T-helper 1 cell (primary cell): ENCODE measurements at places on chromosomes 2 and 18.

- no peak for DNase-seq
These were observed 52.1 kb upstream of the PEX13 start for GRCh38 chr2:60965499-60965785.

GRCh38 chr2:99507937-99508818 lies 18.4 kb upstream of the REV1 start:
- no peak for DNase-seq

GRCh38 chr2:26414311-26414710 lies 12.6 kb downstream of the DRC1 start:
- no peak for DNase-seq

DNA sequence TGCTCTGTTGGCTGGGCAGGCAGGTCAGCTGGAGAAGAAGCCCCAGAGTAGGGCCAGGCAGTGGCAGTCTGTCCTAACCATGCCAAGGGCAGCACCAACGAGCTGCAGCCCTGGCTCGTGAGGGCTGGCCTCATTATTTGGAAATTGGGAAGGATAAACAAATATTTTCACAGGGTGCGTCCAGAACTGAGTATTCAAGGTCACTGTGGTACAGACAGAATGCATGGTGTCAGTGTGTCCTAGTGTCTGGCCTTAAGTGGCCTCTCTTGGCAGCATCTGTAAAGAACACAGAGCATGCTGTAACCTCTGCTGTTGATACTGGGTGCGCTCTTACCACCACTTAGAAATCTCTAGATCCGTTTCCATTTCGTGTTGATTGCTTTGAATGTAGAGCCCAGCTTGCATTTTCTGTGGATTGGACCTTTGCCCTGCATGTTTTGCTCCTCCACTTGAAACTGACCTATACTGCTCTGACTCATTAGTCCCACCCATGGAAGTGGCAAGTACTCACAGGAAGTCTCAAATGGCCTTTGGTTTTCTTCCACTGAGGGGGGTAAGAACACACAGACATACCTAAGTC lies 88.2 kb downstream of the GREB1L start:
- DNase-seq, result no peak

GRCh38 chr2:190507135-190507534 lies 27.4 kb downstream of the NEMP2 start:
- no peak for DNase-seq

GRCh38 chr2:70613521-70613920 lies 59.9 kb upstream of the TGFA start:
- no peak for DNase-seq

DNA sequence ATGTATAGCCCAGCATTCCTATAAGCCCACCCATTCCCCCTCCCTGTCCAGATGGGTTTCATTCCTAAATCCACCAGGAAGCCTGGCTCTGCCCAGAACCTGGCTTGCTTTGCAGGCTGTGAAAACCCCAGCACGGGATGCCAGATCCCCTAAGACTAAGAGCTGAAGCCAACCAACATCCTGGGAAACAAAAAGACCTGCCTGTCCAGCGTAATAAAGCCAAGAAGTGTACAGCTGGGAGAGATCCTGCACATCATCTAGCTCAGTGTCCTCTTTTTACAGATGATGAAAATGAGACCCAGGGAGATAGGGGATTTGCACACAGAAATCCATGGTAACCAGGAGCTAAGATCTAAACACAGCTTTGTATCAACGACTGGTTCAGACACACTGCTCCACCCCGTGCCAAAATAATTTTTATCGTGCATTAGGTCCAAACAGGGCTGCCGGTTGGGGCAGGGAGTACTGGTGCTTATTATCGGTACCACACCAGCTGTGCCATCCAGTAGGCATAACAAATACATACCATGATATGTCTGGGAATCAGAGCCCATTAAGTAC lies 2.9 kb downstream of the RND3 start:
- DNase-seq, result no peak

GRCh38 chr2:138779781-138780445 lies at the start of gene NXPH2:
NXPH2 (minus strand) TSS chr2:138780390; CDS start chr2:138780241, 149 bp downstream.
- DNase-seq, result no peak

DNA sequence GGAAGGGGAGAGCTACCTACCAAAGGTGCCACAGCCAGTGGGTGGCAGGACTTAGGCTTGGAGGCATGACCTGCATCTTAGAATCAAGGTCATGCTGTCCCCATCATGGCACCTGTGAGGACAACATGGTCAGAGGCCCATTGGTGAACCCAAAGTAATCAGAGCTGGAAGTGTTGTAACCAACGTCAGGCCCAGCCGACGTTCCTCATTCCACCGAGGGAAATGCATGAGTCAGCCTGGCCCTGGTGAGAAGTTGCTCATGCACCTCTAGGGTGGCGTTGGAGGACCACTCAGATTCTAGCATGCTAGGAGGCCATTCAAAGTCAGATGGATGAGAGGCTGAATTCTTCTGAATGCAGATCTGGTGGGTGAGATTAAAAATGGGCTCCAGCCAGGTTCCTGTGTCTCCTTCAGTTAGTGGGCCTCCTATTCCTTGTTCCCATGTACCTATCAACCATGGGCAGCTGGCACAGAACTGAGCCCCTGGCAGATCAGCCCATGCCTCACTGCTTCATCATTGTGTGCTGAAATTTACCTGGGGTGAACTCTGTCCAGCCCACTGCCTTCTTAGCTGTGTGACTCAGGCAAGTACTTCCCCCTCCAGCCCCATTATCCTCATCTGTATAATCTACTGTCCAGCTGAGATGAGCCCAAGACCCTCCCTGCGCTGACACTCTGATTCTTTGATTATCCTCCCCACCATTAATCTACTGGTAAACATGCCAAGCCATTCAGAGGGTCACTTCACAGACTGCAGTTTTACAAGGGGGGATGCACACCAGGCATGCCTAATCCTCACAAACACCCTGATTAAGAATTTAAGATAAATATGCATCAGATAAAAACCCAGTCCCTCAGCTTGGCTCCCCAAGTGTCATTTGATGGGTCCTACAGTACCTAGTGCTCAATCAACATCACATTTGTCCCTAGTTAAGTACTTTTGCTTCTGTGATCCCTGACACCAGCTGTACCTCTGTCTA lies 14.0 kb downstream of the SLC14A2 start:
- no peak for DNase-seq

GRCh38 chr18:10057894-10058791 lies 144.3 kb downstream of the VAPA start:
- no peak for DNase-seq

DNA sequence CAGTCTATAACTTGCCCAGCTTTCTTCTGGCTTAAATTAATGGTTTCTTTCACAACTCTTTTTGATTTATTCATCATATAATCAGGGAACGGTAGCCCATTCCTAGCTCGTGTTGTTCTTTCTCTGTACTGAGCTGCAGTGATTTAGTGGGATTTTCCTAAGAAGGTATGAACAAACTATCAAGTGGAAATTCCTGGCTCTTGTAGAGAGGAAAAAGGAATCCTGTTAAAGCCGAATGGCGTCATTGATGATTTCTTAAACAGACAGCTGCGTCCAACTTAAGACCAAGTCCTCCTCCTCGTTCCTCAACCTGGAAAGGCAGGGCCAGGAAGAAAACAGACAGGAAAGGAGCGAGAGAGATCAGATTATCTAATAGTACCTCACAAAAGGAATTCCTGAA lies 69.2 kb upstream of the CABLES1 start:
- DNase-seq, result no peak

DNA sequence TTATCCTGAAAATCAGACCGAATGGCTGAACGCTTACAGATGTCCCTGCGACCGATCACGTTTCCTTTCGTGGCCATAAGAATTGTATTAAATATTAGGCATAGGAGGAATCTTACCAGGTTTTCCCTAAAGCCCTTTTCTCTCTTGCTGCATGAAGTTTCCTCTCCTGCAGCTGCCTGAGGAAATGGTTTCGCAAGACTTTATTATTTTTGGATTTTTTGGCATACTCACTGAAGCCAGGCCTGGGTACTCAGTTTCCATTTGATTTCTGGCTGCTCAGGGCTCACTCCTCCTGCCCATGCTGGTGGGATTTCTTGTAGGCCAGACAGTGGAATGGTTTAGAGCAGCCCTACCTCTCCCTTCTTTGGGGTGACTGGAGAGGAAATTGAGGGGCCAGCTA lies 114.0 kb downstream of the KLHL29 start:
- no peak for DNase-seq

DNA sequence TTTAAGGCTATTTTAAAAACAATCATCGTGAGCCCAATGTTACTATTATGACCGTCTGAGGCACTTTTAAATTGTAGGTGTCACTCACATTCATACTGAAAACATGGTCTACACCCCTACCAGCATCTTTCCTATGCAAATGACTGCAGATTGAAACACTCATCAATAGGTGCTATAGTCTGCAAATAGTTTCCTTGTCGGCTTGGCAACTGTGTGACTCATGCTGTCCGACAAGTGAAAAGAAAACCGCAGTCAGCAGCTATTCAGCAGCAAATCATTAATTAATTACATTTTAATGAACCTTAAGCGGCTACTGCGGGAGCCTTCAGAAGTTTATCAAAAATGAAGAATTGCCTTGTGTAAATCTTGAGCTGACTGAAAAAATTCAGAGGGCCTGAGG lies 134.4 kb downstream of the FIGN start:
- no peak for DNase-seq

DNA sequence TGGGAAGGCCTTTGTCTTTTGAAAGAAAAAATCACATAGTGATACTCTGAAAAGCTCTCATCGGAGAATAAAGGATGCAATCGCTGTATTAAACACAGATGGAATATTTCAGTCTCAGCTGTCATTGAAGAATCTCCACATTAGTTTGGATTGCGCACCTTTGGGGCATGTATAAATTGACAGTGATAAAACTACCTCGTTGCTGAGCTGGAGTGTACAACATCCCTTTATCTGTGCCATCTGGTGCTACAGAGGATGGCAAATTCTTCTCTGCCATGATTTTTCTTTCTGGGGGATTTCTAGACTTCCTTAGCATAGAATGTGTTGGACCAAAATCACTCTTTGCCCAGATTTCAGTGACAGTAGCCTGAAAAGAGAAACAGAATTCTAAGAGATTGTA lies 185.3 kb downstream of the PARD3B start:
- no peak for DNase-seq

DNA sequence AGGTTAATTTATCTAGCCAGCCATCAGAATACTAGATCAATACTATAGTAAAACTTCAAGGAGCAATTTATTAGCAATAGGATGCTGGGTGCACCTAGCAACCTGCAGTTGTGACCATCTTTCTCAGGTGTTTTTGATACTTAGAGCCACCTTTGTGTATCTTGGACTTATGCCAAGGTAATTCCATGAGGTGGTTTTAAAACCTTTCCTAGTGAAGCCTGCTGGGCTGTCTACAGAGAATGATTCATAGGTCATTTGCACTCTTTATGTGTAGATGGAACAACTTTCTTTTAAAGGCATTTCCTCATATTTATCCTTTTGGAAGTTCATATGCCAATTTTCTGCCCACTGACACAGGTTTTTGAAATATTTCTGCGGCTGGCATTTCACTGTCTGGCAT lies 1030.1 kb upstream of the POU3F3 start:
- DNase-seq, result no peak

DNA sequence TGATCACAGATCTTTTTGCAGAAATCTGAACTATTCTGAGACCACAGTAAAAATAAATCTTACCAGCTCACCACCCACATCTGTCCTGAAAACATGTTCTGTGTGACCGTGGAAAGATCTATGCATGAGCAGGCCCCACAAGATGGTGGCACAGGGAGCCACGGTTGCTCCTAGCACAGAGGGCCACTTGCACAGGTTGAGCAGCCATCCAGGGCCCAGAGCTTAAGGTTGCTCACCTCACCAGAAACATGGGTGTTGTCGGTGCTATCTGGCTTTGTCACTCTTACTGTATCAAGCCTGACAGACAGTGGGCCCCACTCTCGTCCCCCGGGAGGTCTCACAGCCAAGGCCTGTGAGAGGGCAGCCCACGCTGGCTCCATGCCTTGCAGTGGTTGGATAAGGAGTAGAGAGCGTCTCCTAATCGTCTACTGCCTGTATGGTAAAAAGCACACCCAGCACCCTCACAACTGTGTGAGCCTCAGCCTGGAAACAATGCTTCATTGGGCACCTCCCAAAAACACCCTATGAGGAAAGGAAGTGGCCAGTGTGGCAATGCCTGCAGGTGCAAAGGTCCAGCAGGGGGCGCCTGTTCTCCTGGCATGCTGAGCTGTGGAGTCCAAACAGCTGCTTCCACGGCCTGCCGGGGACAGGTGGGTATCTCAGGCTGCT lies 19.6 kb downstream of the TUBB6 start:
- DNase-seq, result peak; percentile 64

DNA sequence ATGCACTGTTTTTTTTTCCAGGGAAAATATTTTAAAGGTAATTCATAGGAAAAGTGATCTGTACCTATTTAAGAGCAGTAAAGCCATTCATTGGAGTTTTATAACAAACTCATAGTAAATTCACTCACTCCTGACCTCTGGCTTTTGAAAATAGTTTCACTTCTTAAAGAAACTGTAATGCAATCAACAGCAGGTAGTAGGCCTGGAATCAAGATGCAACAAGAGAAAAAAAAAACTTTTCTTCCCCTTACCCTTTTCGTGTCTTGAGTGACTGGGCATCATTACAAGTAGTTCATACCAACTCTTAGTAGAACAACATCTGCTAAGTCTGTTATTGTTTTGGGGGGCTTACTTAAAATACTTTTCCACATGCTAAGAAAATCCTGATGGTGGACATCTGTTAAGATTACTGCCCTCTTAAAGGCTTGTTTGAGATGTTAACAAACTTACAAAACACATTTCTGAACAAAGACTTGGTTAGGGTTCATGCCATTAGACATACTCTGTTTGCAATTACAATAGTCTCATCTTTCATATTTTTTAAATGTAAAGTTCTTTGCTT lies 164.1 kb upstream of the FOSL2 start:
- DNase-seq, result peak; percentile 6

DNA sequence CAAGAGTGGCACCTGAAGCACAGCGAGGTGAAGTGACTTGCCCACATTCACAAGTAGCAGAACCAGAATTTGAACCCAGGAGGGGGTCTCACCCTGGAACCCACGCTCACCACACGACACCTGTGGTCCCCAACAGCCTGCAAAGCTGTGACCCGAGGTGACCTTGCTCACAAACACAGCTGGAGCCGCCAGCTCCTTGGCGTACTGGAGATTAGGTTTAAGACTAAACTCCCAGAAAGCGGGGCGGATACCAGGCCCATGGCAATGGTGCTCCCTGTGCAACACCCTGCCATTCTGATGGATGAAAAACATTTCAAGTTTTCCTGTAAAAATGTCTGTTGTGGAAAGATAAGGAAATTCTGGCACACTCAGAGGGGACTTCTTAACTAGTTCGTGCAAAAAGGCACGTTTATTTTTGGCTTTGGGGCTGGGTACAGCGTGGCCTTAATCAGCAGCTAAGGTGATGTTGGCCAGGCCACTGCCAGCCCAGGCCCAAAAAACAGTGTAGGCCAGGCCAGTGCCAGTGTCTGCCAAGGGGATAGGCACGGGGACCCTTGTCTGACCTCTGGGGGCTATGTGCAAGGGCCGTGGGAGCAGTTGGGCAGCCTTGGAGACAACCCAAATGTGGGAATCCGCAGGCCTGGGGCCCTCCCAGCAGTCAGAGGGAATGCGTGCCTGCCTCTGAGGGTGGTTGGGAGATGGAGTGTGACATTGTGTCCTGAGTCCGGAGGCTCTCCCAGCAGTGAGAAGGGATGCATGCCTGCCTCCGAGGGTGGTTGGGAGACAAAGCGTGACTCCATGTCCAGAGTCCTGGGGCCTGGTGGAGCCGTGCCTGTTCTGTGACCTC lies 185.0 kb upstream of the HS6ST1 start:
- no peak for DNase-seq

GRCh38 chr2:174595891-174596397 lies 1.7 kb downstream of the WIPF1 start:
- no peak for DNase-seq
